ENCODE measurements at places on chromosomes 5 and 9.
A peak's percentile ranks its signal among the peaks of the same experiment; 100 is the strongest.

GRCh38 chr9:105043370-105043936 is 115.5 kb upstream of the ABCA1 start:
- no peak for DNase-seq

DNA sequence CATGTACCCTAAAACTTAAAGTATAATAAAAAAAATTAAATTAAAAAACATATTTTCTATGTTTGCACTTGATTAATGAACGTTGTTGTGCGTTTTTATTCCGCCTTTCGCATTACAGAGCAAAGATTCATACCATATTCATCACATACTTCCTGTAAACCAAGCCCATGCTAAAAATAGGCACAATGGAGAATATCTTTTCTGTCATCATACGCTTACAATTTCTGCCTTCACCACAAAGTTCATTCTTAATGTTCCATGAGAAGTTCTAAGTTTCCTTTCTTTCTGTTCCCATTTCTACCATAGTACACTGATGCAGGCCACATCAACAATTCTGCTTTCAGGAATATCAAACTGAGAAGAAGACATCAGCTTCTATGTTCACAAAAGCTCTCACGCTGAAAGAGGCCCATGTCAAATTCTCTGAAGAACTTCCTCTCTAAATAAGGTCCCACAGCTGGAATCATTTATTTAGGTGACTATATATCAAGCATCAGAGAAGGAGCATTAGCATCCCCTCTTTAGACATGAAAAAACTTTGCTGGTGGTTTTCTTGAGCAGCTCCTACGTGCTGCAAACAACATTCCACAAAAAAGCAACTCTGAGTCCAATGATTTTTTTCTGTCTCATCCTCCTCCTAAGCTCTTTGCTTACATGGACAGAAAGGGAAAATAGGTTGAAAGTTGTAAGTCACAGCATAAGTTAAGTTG is 456.4 kb downstream of the CDH10 start:
- no peak for DNase-seq

GRCh38 chr5:1511651-1512540 is 11.9 kb downstream of the LPCAT1 start:
- peak; percentile 46 for DNase-seq

- DNase-seq, result no peak
Measured at GRCh38 chr5:65577141-65577540, 14.0 kb downstream of the PPWD1 start.

GRCh38 chr5:76271836-76272235 is 131.2 kb upstream of the IQGAP2 start:
- no peak for DNase-seq

DNA sequence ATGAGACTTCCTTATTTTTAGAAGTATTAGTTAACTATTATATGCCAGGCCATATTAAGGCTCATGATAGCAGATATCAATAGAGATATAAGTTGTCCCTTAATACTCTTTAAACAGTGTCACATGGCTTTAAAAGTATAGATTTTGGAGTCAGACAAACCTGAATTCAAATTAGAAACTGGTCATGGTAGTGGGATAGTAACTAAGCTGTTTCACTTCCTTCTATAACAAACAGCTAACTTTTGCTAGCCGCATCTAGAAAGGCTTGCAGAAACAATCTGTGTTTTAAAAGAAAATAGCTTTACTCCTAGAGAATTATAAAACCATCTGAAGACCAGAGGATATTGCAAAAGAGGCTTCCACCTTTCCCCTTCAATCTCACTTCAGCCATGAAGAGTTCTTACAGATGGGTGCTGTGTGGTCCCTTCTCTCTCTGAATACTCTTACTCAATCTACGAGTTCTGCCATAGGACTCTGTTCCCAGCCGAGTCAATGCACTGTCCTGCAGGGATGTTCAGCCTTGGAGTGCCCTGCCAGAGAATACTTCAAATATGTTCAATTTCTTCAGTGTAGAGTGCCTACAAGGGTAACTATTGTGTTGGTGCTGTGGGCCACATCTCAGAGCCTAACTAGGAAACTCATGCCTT is 810.2 kb downstream of the EFNA5 start:
- no peak for DNase-seq

DNA sequence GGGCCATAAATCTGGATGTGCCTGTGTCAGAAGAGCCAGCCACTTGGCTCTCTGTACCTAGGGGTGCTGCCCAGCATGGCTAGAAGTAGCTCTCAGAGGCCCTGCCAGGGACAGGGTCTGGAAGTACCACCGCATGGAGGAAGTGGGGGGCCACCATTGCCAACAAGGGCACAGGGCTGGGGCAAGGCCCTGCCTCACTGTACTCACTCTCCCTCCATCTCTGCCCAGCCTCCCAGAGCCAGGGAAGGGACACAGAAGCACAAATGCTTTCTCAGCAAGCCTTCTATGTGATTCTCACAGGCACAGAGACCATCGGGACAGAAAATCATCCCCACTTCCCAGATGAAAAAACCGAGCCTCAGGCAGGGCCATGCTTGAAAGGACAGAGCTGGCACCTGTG is 138.1 kb downstream of the C5orf15 start:
- no peak for DNase-seq

DNA sequence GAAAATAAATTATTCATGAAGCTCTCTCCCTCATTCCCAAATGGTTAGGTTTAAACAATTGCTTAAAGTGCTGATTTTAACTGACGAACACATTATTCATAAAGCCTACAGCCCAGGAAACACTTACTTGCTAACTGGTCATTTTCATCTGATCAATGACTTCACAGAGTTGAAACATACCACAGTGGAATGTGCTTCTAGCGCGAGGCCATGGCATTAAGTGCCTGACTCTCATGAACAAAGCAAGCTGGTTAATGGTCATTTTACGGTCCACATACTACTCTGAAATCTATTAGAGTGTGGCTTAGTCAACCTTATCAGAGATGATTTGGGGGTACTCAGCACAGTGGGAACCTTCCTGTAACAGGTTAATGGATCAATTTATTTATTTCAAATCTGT is 114.6 kb downstream of the MED27 start:
- no peak for DNase-seq

GRCh38 chr5:2621631-2622030 is 129.8 kb downstream of the IRX2 start:
- DNase-seq, result no peak

DNA sequence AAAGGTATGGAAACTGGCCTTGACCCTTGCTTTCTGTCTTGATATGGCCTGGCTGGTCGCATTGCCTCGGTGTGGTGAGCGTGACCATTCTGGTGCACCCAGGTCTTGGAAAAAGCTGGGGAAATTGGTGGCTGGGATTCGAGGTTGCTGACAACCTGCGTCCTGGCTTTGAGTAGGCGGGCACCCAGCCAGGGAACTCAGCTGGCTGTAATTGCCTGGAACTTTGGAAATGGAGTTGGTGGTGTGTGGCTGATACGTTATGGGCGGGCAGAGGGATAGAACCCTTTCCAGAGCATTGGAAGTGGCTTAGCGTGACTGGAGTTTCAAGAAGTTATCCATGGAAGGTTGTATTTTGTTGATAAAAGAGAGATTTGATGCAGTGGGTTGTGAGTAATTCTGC is 35.2 kb downstream of the KCNMB1 start:
- no peak for DNase-seq

- DNase-seq, result no peak
Measured at GRCh38 chr5:3265936-3266335, 329.7 kb upstream of the IRX1 start.

DNA sequence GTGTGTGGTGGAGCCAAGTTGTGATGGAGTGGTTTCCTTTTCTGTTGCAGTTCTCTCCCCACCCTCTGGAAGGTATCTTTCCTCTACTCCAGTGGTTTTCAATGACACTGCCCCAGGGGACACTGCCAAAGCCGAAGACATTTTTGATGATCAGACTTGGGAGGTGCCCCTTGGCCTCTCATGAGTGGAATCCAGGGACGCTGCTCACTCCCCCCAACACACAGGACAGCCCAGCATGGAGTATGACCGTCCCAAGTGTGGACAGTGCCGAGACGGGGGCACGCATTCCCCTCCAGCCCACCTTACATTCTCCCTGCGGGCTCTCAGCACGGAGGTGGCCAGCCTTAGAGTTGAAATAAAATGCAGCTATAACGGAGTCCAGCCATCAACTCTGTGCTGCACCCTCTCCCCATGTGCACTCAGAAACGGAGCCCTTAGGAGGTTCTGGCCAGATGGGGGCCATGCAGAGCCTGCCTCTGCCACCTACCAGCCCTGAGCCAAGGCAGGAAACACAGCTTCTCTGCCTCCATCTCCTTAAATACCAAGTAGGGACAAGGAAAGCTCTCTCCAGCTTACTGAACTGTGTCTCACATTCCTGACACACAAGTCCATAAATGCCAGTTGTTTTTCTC is 150.8 kb downstream of the ROR2 start:
- no peak for DNase-seq

DNA sequence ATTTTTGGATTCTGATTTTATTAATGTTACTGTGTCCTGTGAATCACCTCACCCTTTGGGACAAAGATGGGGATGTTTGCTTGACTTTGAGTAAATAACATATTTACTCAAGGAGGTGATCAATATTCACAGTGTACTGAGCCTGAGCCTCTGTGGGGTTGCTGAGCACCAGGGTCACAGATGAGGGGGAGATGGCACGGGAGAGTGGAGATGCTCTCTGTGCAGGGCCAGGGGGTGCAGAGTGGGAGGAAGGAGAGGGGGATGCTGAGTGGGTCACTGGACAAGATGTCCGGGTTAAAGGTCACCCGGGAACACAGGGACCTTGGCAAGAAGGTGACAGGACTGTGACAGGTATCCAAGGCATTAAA is 4.0 kb downstream of the SQSTM1 start:
- DNase-seq, result no peak
